Stimulated activated CD8-positive, alpha-beta memory T cell treated with anti-CD3 and anti-CD28 coated beads, Interleukin-4, amount 100 ng/mL, for 1 hour (primary cell): ENCODE measurements at places on chromosomes 6 and 20.

DNA sequence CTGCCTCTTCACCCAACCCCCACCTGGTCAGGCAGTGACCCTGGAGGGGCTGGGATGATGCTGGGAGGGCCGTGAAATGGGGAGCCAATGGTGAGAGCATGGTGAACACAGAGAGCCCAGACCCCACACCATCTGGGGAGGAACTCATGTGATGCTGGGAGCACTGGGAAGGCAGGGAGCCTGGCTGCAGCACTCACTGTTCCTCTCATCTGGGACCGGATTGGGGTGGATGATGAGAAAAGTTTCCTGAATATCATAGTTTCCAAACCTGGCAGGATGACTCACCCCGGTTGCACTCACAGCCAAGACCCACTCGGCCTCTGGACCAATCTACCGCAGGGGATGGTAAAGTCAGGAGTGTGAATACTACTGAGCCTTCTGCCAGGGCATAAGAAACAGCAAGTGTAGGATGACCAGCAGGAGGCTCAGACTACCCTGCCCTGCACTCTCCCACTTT is 21.8 kb downstream of the ULBP1 start:
- DNase-seq, result no peak

- DNase-seq, result no peak
Measured at GRCh38 chr6:13425943-13426931, 61.2 kb downstream of the GFOD1 start.

GRCh38 chr20:6888736-6889395 is 121.4 kb downstream of the BMP2 start:
- DNase-seq, result no peak

DNA sequence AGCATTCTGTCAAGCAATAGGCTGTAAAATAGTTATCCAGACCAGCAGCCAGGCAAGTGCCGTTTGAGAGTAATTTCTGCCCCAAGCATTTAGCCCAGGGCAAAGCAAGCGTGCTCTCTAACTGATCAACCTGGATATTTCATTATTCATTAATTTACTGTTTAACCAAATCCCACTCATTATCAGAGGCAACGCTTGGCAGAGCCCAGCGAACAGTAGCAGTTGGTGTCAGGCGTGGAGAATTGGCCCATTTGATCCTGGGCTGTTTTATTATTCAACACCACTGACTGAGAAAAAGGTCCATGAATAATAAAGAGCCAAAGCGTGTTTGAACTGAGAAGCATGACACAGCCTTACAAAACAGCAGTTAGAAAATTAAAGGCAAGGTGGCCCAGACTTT is 35.3 kb downstream of the TFAP2B start:
- DNase-seq, result no peak

DNA sequence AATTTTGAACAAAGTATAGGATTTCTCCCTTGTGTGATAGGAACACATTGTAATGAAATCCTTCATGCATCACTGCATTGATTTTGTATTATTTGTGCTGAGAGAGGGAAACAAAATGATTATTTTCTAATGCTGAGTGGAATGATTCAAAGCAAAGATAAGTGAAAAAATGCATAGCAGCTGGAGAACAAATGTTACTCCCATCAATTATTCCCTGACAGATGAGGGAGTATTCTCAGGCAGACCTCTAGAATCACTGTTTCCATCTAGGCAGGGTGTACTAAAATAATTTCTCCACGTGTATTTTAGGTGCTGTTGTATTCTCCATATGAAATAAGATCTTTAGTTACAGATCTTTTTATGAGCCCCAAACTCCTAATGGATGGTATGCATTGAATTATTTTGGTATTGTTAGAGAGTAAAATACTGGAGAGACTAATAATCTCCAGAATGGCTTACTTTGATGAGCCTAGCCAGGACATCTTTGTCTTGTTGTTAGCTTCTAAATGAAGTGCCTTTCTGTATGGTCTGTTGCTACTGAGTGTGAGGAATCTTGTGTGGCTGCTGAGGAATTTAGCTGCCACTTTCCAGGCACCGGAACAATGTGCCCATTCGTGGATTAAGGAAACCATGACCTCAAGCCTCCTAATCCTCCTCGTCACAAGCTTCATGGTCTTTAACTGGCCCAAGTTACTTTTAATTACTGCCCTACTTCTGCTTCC is 39.6 kb downstream of the RNF217 start:
- DNase-seq, result no peak

DNA sequence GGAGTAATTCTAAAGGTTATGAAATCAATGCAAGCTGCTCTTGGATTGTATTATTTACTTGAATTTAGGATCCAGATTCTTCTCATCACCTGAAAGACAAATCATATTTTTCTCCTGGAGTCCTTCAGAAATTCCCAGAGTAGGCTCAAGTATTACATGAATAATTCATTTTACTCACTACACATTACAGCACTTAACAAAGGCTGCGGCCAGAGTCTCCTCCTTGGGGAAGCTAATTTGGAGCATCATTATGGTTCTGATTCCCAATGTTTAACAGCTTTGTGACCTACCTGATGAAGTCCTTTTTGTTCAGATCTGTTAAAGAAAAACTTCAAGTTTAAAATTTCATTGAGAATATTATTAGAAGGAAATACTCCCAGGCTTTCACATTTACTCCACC is 28.7 kb downstream of the GRIK2 start:
- DNase-seq, result no peak

DNA sequence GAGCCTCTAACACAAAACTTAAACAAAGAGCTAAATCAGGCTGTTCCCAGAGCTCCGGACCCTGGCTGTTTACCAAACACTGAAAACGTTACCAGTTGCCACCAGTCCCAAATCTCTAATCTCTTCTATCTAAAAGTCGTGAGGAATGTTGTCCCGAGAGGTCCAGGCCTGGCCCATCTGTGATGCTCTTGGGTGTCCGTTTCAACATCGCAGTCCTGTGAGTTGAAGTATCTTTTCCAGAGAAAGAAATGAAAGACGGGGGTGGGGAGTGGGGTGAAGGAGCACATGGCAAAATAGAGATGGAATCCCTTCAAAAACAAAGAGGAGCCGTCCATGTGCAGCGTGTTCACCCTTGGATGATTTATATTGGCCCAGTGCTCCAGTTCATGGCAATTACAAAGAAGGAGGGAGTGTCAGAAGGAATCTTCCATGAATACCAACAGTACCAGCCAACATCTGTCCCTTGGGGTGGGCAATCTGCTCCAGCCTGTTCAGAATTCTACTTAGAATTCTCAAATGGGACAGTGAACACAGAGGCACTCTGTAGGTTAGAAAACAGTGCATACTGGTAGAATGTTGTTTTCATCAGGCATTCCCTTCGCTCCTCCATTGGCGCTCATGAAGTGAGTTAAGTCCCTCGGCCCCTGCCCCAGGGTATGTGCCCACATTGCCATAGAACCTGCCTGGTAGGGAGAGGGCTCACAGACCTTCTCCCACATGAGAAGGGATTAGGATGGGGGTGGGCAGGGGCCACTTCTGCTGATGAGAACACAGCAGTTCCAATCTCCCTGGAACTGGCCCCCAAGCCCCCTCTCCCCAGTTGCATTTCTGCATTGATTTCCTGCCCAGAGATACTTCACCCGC is 112.1 kb downstream of the LY86 start:
- DNase-seq, result no peak

- DNase-seq, result no peak
Measured at GRCh38 chr6:100134703-100135102, 140.7 kb upstream of the MCHR2 start.

DNA sequence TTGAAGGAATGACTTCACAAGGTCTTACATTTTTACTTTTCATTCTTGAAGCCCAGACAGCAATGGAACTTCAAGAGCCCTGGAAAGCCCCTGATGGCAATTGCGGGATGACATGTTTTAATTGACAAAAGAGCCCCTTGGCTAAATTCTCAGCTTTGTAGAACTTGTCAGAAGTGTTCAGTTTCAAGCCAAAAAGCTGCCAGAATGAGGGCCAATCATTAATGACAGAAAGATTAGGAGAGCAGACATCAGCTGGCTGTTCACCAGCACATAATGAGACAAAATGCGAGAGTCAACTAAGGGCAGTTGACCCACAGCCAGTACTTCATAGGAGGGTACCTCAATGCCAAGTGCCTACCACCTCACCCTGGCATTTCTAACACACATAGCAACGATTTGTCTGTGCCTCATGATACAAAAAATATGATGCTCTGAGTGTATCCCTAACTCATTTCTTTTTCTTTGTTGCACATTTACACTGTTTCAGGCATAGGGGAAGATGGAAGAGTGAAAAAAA is 243.1 kb downstream of the MYLK4 start:
- no peak for DNase-seq

DNA sequence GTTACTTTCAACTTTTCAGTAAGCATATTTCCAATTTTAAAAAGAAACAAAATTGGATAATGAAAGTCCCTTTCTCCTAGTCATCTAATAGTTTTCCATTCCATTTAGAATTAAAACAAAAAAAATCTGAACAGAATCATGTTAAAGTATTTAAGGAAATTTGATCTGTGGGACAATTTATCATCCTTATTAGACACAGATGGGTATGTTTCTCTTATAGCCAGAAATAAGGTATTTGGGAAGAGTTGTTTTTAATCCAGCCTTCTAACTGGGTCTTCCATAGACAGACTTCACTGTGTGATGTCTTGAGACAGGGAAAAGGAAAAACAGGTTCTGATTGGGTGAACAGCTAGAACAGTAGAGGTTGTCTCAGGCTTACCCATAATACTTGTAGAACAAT is 39.5 kb upstream of the STXBP5 start:
- DNase-seq, result no peak

GRCh38 chr6:79802657-79803300 is 144.6 kb downstream of the ELOVL4 start:
- no peak for DNase-seq

DNA sequence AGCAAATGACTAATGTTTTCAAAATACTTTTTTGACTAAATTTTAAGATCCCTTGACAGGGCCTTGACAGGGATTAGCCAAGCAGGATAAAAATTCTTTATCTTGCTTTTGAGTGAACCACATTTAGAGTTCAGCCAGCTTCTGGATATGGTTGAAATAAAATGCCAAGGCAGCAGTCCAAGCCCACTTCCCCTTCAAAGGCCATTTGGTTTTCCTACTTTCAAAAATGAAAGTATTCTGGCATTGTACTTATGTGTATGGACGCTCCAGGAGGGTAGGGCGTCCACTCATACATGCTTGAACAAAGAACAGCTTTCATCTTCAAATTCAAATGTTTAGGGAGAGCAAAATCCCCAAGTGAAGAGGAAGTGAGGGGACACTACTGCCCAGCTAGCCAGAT is 82.3 kb upstream of the BCLAF1 start:
- DNase-seq, result no peak

GRCh38 chr6:106659859-106660258 is 30.5 kb downstream of the QRSL1 start:
- DNase-seq, result no peak

- no peak for DNase-seq
Measured at GRCh38 chr20:41373251-41373783, 6.7 kb upstream of the EMILIN3 start.

DNA sequence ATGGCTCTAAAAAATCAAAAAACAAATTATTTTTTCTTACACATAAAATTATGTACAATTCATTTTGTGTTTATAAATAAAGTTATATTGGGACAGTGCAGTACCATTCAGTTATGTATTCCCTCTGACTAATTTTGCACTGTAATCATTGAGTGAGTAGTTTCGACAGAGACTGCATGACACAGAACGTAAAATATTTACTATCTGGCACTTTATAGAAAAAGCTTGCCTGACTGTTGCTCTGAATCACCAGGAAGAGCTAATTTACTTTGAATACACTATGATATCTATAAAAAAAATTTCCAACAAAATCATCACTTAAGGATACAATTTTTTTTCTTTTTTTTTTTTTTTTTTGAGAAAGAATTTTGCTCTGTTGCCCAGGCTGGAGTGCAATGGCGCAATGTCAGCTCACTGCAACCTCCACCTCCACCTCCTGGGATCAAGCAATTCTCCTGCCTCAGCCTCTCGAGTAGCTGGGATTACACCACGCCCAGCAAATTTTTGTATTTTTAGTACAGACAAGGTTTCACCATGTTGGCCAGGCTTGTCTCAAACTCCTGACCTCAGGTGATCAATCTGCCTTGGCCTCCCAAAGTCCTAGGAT is 11.0 kb upstream of the KHDC1L start:
- no peak for DNase-seq

DNA sequence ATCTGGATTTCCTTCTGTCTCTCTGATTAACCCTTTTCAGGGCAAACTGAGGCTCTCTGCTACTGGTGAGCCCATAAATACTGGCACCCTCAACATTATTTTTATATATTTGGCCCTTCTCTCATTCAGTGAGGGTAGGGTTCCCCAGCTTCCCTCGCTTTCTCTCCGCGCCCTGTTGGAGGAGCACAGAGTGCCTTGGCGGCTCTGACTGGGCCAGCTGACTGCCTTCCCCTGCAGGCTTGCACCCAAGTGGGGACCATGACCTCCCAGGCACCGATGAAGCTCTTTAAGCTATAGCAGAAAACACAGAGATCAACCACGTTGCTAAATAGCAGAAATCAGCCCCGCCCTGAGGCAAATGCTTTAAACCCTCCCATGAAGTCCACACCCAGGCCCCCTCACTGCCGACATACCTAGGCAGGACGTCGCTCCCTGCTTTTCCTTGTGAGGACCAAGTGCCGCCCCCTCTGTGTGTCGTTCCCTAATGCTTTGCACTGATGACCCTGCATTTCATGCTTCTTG is 105.0 kb downstream of the HUS1B start:
- no peak for DNase-seq

GRCh38 chr20:33079259-33079658 is at the start of gene BPIFB4:
TSS of gene BPIFB4 (plus strand) at chr20:33079643. CDS start at chr20:33081527, 1,884 bp downstream.
- DNase-seq, result no peak

DNA sequence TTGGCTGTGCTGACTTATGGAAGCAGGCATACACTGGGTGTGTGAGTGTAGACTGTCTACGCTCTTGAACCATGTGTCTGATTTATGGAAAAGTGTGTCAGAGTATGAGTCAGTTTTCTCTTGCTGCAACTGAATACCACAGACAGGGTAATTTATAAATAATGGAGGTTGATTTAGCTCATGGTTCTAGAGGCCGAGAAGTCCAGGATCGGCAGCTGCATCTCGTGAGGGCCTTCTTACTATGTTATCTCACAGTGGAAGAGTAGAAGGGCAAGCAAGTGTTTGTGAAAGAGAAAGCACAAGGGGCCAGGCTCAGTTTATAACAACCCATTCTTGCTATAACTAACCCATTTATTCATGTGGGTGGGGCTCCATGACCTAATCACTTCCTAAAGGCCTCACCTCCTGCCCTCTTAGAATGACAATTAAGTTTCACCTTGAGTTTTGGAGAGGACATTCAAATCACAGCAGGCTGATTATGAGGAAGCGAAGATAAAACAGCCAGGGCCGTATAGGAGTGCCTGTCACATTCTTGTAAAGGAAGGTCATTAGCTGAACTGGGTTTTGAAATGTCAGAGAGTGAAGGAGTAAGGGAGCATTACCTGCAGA is 6.7 kb downstream of the GPR31 start:
- no peak for DNase-seq
